ENCODE measurements at places on chromosomes 3 and 15.

DNA sequence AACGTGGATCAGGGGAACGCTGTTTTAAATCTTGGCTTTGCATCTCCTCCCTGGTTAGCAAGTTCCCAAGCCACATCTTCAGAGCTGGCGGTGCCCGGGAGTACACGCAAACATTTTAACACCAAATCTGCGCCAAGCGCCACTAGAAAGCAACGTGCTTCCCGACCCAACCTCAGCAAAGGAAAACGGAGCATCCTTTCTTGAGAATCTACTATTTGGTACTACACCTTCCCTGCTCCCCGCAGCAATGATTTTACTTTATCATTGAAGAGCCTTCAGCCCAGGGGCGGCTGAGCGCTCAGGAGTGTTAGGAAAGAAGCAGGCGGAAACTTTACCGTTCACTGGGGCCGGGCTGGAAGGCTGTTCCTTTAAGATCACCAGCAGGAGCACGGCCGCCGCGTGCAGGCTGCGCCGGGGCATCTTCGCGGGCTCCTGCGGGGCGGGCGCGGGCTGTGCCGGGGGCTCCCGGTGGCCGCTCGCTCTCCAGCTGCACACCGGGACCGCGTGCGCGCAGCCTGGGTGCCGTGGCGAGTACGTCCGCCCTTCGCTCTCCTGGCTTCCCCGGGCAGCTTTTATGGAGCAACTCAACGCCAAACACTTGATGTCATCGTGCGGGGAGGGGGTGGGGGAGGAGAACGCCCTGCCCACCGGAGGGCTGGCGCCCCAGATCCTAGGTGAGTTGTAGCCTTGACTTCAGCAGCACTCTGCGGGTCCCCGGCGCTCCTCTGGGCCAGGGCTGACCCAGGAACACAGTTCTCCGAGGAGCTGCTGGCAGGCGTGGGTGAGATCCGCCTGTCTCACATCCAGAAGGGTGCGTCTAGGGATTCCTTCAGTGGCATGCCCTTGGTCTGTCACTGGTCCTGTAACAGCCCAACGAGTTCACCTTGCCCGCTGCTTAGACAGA is at the start of gene CA12:
TSS of gene CA12 (minus strand) at position 546 of the 904 bp plus-strand sequence. CDS start at position 420, 126 bp downstream.
- DNase-seq: peak; percentile 56

- DNase-seq: no peak
Measured at GRCh38 chr3:72442759-72443158, 405.5 kb downstream of the SHQ1 start.

GRCh38 chr3:184003187-184003967 is 14.3 kb downstream of the ABCC5 start:
- peak; percentile 59 for DNase-seq

GRCh38 chr3:172746475-172746874 is 4.1 kb upstream of the ECT2 start:
- DNase-seq: peak; percentile 35

GRCh38 chr3:55489798-55490132 is 2.7 kb upstream of the WNT5A start:
- DNase-seq: no peak

DNA sequence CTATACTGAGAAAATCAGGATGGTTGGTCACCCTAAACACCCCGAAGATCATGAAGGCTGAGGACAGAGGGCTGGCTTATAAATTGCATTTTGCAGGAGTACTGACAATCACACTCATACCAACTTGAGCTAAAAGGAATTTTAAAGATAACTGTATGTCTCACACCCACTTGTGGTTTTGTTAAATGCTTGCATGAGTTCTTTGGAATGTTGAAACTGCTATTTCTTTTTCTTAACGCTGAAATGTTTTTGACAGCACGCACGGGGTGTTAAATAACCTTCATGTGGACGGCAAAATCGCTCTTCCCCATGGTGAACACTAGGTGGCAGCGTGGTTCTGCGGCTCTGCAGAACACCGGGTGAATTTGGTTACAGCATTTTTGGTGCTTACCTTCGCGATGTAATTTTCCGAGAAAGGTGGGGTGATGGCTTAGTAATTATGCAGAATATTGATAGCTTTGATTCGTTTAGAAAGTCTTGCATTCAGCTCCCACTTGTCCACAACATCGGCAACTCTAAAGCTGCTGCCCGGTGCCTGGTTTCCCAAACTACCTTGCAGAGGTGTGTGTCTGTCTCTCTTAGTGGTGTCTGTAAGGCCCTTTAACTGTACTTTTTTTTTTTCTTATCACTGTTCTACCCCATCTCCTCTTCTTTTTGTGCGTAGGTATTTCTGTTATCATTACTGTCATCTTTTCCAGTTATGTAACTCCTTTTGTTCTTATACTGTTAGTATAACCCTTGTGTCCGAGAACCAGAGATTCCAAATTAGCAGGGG is 51.7 kb downstream of the ARNT2 start:
- peak; percentile 94 for DNase-seq

GRCh38 chr3:140859592-140860336 is 81.9 kb upstream of the SLC25A36 start:
- DNase-seq: no peak

- DNase-seq: no peak
Measured at GRCh38 chr3:78749056-78749455, 1018.7 kb downstream of the ROBO1 start.

DNA sequence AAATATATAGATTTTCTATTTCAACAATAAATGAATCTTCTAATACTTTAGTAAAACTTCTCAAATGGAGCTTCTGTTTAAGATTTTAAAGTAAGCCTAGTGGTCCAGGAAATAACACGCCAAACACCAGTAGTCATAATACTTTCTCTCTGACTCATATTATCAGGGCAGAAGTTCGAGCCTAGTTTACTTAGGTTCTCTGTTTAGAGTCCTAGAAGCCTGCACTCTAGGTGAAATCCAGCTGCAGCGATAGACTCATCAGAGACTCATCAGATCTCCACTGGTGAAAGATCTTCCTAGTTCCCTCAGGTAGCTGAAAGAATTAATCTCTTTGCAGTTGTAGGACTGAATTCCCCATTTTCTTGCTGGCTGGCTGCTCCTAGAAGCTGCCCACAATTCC is 552.5 kb upstream of the ROBO2 start:
- DNase-seq: peak; percentile 7

GRCh38 chr15:48176957-48177356 is 1.1 kb downstream of the MYEF2 start:
- no peak for DNase-seq

DNA sequence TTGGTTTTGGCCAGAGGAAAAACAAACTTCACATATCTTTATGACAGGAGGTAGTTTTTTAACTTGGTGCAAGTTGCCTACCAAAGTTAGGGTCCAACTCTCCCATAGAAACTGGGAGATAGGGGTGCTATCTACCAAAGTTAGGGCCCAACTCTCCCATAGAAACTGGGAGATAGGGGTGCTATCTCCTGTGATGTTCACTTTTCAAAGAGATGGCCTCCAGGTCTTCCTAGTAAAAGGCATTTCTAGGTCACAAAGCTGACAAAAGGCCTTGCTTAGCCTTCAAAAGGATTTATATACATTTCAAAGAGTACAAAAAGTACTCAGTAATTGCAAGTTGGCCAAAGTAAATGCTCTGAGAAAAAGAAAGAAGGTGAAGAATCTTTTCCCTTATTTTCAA is 27.1 kb downstream of the IL1RAP start:
- DNase-seq: no peak

GRCh38 chr3:37554364-37554763 is 307.3 kb upstream of the CTDSPL start:
- no peak for DNase-seq

DNA sequence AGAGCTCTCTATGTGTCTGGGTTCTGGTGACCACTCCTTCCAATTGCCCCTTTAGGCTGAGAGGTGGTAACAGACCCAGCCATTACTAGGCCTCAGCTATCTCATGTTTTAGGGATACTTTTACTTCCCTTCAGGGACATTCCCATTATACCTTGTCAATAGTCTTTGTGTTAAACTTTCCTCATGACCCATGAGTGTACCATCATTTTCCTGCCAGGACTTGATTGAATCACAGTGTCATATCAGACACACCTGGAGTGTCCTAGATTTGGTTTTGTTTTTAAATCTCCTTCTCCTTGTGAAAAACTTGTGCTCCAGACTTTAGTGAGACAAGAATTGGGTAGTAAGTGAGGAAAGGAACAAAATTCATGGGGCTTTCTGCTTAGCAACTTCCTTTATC is 136.6 kb downstream of the KCNAB1 start:
- DNase-seq: no peak

- DNase-seq: no peak
Measured at GRCh38 chr3:143495527-143495926, 352.7 kb downstream of the SLC9A9 start.

- no peak for DNase-seq
Measured at GRCh38 chr3:128624526-128625138, 26.0 kb downstream of the RPN1 start.

GRCh38 chr15:81264072-81264857 is 59.7 kb downstream of the STARD5 start:
- no peak for DNase-seq

GRCh38 chr15:70316059-70316600 is 218.4 kb upstream of the TLE3 start:
- DNase-seq: no peak

- no peak for DNase-seq
Measured at GRCh38 chr3:42799376-42799775, 4.9 kb downstream of the HIGD1A start.

- no peak for DNase-seq
Measured at GRCh38 chr3:132457286-132457685, 40.0 kb downstream of the DNAJC13 start.

DNA sequence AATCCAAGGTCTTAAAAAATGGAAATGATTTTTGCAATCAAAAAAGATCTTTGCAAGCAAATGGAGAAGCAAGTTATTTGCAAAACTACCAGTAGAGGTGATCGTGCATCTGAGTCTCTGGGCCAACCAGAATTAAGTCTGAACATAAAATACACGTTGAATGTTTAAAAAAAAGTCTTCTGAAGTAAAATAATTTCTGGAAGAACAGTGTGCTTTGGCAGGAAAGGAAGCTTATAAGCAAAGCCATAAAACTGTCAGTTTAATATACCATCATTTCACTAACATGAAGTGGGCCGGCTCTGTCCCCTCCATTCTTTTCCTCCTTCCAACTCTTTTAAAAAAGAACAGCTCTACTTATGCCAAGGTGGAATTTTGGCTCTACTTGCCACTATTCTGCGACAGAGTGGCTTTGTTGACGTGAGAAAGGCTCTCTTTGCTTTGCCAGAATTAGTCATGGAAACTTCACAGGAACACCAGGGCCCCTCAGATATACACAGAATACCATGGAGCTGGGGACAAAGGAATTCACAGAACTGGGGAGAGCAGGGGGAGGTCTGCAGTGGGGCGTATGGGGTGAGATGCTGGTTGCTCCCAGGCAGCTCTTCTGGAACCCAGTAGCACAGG is 29.8 kb downstream of the FSTL1 start:
- peak; percentile 35 for DNase-seq

DNA sequence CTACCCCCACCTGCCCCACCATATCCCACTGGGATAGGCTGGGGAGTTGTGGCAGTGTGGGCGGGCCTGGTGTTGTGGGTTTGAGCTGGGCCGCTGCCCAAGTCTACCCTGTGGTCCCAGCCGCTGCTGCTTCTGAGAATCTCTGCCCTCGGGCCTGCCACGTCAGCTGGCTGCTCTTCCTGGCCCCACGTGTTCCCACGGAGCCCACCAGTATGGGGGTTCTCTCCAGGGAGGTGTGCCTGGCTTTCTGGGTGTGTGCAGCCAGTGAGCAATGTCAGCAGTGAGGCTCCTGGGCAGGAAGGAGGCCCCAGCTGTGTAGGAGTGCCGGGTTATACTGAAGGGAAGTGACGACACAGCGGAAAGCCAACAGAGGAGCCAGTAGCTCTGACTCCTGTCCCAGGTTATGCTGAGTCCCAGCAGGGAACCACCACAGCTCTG is 10.5 kb downstream of the GNAI2 start:
- peak; percentile 99 for DNase-seq

GRCh38 chr3:161682715-161683114 is 186.1 kb downstream of the OTOL1 start:
- peak; percentile 25 for DNase-seq

DNA sequence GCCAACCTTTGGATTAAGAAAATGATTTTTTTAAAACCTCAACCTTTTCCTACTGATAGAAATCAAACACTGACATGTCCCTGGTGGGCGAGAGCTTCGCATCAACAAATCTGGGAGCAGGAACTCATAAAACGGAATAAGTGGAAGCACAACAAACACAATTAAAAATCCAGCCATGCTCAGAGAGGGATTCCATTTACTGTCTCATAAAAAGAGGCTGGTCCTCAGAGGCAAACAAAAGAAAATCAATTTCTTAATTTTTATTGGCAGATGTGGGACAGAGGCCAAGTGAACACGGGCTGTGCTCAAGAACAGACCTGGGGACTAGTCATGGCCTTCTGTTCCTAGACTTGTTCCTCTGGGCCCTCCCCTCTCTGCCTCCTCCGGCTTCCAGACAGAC is 214.5 kb downstream of the NTRK3 start:
- DNase-seq: no peak

- DNase-seq: no peak
Measured at GRCh38 chr15:62047282-62047827, 12.9 kb downstream of the VPS13C start.

DNA sequence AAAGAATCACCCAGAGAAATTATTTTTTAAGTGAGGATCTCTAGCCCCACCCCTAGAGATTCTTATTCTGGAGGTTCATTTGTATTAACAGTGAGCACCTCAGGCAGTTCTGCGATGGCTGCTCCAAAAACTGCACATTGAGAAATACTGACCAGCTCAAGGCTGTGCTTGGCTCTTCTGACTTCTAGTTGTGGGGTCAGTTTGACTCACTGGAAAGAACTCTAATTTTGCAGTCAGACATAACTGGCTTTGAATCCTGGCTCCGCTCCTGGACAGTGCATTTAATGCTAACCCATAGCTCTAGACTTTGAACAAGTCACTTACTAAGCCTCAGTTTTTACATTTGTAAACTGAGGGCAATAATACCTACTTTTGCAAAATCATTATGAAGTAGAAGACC is 123.6 kb upstream of the SKOR1 start:
- peak; percentile 13 for DNase-seq

DNA sequence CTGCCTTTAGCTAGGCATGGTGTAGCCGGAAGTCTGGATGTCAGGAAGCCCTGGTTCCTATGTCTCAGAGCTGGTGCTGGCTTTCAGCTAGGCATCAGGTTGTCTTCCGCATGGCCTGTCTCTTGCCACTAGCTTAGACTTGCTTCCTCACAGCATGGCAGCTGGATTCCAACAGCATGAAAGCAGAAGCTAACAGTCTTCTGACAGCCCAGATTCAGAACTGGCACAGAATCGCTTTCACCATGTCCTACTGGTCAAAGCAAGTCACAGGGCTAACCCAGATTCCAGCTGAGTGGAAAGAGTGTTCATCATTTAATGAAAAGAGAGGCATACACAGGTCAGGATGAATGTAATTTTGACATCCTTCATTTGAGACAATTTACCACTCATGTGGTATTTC is 1050.5 kb downstream of the ROBO2 start:
- no peak for DNase-seq

- DNase-seq: no peak
Measured at GRCh38 chr15:41523097-41523496, 9.5 kb upstream of the LTK start.

Data from EL (cell line).